RCC 7860 (cell line): ENCODE measurements at places on chromosomes 5 and 9.

DNA sequence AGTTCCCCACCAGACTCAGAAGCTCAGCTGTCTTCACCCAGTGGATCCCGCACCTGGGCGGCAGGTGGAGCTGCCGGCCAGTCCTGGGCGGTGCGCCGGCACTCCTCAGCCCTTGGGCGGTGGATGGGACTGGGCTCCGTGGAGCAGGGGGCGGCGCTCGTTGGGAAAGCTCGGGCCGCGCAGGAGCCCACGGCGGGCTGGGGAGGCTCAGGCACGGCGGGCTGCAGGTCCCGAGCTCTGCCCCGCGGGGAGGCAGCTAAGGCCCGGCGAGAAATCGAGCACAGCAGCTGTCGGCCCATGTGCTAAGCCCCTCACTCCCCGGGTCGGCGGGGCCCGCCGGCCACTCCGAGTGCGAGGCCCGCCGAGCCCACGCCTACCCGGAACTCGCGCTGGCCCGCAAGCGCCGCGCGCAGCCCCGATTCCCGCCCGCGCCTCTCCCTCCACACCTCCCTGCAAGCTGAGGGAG, 560.0 kb downstream of the BRINP1 start:
- DNase-seq: no peak

- peak; percentile 41 for DNase-seq
Observed at GRCh38 chr5:40291338-40291737, 388.4 kb upstream of the PTGER4 start.

DNA sequence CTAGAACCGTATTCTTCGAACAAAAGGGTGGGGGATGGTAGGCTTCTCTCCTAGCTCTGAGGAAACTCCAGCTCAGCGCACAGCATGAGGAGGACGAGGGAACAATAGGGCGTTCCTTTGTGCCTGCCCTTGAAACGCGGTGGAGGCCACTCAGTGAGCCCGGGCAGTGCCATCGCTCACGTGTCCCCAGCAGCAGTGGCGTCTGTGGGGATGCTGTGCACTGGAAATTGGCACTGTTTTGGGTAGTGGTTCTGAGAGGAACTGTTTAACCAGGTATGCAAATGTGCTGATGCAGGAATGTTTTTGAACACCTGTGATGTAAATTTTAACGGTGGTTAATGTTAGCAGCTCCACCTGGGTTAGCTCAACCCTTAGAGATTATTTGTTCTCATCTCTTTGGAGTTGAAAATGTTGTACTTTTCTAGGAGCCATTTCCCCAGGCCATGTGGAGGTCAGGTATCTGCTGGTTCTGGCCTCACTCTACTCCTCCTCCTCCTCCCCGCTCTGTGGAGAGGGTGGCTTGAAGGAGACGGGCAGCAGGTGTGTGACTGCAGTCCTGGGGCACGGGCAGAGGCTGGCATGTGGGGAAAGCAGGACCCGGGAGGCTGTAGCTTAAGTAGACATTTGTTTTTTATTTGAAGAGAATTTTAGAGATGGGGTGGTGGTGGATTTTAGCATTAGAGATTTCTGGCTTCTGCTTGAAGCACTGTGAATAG, 48.3 kb downstream of the EHMT1 start:
- DNase-seq: no peak

- DNase-seq: no peak
Observed at GRCh38 chr9:98074115-98074990, 17.8 kb downstream of the NANS start.

DNA sequence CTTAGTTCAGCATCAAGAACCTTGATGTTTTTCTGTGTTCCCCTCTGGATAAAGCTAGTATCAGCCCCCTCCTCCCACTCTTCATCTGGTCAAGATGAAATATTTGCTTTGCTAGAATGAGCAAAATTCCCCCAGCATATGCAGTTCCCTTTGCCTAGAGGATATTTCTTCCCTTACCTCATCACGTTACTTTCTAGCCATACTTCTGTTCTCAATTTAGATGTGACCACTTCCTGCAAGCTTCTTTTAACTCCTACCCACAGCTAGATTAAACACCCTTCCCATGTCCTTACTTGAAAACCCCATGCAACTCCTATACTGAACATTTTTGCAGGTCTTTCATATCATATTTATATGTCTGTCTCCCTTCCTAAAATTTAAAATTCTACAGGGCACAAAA, 178.9 kb upstream of the TUSC1 start:
- no peak for DNase-seq

- DNase-seq: no peak
Observed at GRCh38 chr5:81698813-81699212, 52.1 kb downstream of the SSBP2 start.

GRCh38 chr5:152584103-152584502, 179.0 kb upstream of the NMUR2 start:
- no peak for DNase-seq

DNA sequence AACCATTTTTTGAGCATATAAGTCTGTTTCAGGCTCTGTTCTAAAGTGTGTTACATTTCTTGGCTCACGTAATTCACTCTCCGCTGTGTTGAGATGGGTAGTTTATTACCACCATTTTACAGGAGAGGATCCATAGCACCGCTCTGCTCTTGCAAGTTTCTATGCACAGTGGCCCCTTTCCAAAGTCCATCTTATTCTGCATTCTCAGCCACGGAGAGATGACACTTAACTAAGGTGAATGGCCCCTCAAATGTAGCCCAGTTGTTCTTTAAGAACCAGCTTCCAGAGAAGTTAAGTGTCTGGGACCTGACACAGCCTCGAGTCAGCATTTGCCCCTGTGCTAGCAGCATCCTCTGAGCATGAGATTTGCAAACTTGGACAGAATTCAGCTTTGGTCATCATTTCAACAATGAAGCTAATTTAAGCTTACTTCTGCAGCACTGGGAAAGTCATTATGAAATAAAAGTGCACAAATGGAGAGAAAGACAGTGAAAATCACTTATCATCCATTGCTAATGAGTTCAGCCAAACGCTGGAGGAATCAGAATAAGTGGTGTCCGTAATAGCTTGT, 61.9 kb downstream of the FAM78A start:
- DNase-seq: no peak

DNA sequence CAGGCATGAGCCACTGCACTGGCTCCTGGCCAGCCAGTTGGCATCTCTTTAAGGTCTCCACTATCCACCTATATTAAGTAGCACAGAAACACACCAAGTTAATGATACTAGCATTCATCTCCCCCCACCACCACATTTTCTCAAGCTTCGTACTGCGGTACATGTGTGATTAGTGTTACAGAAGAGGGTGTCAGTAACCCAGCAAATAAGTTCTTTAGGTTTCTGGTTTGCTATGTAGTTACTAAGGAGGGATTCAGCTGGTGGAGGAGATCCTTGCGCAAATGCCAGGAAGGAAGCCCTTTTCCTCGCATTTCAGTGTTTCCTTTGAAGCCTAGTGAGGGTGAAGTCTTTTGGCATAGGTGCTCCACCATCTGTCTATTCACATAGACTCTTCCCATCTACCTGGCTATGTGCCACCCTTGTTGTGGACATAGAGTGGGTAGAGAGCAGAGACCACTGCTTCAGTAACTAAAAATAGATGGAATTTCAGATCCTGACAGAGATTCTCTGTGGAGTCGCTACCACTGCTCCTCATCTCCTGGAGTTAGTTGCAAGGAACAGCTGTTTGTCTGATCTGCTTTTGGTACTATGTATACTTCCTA, 16.7 kb downstream of the UBE2D2 start:
- no peak for DNase-seq

- DNase-seq: no peak
Observed at GRCh38 chr5:83363111-83363885, 108.2 kb upstream of the VCAN start.

GRCh38 chr9:84698323-84698722, 28.8 kb downstream of the NTRK2 start:
- DNase-seq: no peak

DNA sequence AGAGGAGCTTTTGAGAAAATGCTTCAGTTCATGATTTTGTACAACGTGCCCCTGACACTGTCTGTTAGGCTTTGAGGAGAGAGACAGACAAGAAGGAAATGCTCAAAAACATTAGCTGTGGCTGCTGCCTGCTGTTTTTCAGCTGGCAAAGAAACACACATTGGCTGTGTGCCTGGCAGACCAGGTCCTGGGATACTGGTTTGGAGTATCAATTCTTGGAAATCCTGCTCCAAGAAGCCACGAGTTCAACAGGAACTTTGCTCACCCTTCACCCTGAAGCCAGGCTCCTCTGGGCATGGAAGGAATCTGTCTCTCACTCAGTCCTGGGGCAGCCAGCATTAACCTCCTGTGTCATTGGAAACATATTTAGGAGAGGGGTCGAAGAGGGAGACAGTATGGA, 245.5 kb downstream of the AUH start:
- DNase-seq: no peak

- DNase-seq: no peak
Observed at GRCh38 chr5:54470677-54471076, 15.2 kb downstream of the HSPB3 start.

DNA sequence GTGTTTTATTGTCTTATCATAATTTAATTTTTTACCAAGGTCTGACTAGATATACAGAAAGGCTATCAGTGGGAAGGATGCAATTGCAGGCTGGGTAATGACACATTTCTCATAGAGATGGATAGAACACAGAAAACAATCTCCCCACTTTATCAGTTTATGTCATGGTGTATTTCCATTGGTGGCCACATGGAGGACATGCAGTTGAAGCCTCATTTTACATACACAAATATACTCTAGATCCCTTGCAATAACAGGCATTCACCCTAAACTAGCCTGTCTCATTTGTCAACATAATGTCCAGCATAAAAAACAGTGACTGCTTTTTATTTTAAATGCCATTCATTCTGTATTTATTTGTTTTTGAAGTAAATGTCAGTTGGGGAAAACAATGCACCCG, 526.3 kb downstream of the GABRG2 start:
- no peak for DNase-seq

GRCh38 chr5:79936002-79936645, 54.9 kb downstream of the MTX3 start:
- DNase-seq: no peak

DNA sequence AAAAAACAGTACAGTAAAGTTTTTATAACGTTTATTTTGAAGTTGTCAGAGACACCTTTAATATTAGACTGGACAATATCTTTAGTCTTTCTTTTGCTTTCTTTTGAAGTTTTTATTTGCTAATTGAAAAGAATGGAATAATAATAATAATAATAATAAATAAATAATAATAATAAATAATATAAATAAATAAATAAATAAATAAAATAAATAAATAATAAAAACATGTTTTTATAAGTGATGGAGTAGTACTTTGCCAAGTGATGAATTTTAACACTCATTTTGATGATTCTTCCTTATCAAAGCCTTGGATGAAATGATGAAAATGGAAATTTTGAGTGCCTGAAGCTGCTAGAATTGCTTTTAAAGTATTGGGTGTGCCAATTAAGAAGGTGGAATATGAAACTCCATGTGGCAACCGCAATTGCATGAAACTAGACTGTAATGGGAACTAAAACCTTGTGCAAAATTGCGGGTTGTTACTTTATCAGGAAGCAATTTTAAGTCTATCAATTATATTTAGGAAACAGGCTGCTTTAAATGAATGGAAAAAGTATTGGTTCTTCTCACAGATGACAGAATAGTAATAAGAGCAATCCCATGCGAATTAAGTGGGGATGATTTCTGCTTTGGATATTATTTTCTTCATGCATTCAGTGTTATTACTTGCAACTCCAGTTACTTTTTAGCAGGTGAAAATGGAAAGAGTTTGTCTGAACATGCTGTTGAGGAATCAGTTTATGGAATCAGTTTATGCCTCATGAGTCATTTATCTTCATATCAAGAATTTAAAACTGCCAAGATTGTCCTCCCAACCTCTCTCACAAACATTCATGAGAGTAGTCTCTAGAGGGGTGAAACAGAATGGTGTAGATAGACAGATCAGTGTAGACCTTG, 4.6 kb downstream of the ANXA1 start:
- DNase-seq: no peak

GRCh38 chr9:18722882-18723281, 248.9 kb downstream of the ADAMTSL1 start:
- DNase-seq: no peak

GRCh38 chr9:136587145-136587943, 41.5 kb upstream of the NOTCH1 start:
- no peak for DNase-seq
